ENCODE measurements at places on chromosomes 7 and 10.
A peak's percentile ranks its signal among the peaks of the same experiment; 100 is the strongest.

DNA sequence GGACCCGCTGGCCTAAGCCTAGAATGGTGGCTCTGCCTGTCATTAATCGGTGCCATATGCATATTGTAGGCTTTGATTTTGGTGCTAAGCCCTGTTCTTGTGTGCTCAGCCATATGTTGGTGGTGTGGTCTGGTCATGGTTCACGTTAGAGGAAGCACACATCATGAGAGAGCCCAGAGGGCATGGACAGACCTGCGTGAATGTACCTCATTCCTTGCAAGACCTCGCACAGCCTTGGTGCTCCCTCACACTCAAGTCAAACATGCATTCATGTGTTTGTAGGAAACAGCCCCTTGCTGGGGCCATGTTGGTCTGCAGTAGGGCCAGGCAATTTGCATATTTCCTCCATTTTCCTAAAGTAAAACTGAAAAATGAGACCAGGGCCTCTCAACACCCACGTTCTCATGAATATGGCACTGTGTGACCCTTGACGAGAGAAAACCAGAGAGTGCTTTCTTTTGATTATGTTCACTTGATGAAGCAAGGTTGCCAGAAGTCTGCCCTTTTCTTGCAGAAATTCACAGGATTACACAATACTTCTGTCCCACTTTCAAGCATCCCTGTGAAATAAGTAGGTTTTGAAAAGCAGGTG is 268.7 kb downstream of the CELF2 start:
- no peak for DNase-seq

- DNase-seq = no peak
These were observed 65.3 kb downstream of the FRMPD2 start for GRCh38 chr10:48209241-48209640.

DNA sequence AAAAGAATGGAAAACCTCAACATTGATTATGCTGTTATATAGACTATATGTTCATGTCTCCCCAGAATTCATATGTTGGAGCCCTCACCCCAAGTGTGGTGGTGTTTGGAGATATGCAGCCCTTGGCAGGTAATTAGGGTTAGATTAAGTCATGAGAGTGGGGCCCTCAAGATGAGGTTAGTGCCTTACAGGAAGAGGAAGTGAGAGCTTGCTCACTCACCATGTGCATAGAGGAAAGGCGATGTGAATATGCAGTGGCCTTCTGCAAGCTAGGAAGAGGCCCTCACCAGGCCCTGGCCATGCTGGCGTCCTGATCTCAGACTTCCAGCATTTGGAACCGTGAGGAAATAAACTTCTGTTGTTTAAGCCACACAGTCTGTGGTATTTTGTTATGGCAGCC is 14.8 kb downstream of the ZNF33A start:
- no peak for DNase-seq

- DNase-seq = peak; percentile 49
These were observed 1.0 kb upstream of the EPHB6 start for GRCh38 chr7:142853739-142854371.

GRCh38 chr10:49040601-49041000 is 74.7 kb downstream of the VSTM4 start:
- DNase-seq = no peak

GRCh38 chr7:75967487-75967997 is 26.9 kb downstream of the TMEM120A start:
- no peak for DNase-seq

DNA sequence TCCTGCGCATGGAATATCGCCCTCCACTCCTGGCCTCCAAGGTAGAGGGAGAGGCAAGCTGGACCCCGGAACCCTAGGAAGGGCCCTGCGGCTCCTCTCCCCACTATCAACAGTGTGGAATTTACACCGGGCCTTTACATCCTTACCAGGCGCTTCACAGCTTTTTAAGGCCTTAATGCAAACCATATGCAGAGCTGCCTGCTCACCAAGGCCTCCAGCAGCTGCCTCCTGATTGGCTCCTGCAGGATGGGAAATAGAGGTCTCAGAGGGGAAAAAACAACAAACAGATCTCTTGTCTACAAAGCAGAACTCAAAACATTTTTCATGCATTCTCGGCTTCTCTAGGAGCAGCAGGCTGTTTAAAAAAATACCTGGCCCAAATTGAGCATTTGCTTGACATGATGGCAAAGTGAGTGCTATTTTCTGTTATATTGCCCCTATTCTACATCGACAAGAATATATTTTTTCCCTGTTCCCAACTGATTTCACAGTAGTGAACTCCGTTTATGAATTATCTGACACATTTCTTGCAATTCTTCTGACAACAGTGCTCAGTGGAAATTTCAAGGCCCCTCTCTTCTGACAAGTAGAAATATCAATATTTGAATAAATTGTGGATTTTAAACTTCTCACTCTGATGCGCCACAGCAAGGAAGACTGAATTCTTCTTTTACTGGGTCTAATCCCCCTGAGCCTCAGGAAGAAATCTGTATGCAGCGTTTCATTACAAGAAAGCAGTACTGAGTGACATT is 51.7 kb downstream of the EBF3 start:
- DNase-seq = peak; percentile 68

DNA sequence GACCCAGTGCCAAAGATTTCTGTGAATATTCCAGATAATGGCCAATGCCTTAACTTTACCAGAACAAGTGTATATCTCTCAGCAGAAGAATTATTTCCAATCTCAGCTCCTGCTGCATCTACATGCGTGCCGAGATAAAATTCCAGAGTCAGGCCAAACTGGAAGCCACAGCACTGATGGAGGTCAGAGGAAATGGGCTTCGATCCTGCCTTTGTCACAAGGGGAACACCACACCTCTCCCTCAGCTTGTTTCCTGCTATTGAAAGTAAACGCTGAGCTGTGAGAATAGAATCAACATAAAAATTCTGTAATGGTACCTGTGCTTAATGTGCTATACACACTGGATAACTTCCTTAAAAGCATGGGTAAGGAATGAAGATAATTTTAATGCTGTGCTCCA is 255.5 kb downstream of the NEBL start:
- no peak for DNase-seq

DNA sequence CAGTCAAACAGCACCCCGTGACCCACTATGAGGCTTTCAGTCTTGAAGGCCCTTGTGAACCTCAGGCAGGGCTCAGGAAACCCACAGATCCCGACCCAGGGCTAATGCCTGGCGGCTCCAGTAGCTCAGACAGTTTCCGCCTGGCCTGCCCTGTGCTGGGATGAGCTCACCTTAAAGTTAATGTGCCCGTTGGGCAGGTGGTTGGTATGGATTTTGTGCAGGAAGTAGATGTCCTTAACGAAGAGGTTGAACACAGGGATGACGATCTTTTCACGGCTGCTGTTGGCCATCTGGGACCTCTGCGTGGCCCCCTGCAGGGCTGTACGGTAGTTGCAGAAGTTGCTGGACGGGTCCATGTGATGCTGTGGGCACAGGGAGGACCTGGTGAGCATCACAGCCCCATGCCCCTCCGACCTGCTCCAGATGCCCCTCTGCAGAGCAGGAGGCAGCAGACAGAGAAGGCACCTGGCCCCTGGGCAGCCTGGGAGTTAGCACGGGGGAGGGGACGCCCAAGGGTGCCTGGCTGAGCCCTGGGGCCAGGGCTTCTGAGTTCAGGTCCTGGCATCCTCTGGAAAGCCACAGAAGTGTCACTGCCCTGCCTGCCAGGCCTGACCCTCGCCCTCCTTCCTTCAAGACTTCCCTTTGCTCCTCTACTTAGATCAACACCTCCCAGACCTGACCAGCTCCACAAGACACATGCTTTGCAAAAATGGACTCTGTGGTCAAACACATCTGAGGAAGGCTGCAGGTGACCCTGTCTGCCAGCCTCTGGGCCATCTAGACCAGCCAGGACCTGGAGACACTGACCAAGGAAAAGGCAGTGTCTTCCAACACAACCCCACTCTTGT is 59.8 kb downstream of the CSGALNACT2 start:
- DNase-seq = no peak

GRCh38 chr7:42227936-42228591 is 8.9 kb downstream of the GLI3 start:
- no peak for DNase-seq

DNA sequence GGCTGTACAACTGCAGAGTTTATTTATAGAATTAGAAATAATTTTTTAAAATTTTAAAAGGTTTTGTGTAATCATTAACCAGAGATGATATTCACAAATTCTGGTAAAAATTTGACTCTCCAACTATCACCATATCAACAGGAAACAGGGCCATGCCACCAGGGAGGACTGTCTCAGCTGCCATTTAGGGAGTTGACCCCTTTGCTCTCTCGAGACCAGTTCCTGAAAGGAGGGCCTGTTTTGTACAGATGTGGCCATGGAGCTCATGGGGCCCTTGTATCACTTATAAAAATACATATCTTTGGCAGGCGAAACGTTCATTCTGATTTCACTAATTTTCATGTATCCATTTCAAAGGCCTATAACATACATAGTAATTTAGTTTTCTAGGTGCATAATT is 20.3 kb downstream of the H2AZ2 start:
- no peak for DNase-seq

DNA sequence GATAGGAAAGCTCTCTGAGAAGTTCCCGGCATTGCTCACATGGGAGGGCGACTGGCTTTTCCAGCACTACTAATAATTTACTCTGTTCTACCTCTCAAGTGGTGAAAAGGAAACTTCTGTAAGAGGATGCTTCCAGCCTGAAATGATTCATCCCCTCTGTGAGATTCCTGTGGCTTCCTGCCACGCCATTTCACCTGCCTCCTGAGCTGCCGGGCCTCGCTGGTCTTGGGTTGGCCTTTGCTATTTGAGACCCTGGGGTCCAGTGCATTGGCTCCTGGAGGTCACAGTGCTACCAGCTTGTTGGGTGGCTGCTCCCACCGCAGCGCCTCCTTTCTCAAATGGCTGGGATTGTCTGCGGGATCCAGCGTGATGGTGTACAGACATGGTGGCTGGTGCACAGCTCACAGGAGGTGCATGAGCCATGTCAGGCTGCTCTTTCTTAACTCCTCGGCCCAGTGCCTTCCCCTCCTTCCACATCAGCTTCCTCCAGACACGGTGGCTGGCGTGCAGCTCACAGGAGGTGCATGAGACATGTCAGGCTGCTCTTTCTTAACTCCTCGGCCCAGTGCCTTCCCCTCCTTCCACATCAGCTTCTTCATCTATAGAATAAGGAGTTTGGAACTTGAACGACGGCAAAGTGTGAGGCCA is 42.9 kb upstream of the PCBD1 start:
- DNase-seq = peak; percentile 47

DNA sequence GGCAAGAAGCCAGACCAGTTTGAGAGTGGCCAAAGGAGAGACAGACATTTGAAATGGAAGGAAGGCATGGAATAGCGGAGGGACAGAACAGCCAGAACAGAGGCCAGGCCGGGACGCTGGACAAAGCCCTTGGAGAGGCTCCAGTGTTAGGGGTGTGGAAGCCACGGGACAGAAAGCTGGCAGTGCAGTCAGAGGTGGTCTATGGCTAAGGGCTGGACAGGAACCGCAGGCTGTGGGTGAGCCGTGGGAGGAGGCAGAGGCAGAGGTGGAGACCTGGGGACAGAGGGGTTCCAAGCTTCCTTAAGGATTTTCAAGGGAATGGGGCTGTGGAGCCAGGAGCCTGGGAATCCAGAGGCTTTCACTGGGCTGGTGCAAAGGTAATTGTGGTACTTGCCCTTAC is 301.1 kb downstream of the GFRA1 start:
- DNase-seq = no peak

DNA sequence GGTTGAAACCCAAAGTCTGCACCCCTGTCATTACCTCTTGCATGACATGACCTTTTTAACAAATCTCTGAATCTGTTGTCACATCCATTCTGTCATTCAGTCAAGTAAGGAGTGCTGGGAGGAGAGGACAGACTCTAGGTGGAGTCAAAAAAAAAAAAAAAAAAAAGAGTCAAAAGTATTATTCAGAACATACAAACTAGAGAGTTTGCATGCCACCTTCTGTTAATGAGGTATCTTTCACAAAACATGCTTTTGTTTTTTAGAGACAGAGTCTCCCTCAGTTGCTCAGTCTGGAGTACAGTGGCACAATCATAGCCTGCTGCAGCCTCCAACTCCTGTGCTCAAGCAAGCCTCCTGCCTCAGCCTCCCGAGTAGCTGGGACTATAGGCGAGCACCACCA is 81.6 kb upstream of the ARMC3 start:
- no peak for DNase-seq

DNA sequence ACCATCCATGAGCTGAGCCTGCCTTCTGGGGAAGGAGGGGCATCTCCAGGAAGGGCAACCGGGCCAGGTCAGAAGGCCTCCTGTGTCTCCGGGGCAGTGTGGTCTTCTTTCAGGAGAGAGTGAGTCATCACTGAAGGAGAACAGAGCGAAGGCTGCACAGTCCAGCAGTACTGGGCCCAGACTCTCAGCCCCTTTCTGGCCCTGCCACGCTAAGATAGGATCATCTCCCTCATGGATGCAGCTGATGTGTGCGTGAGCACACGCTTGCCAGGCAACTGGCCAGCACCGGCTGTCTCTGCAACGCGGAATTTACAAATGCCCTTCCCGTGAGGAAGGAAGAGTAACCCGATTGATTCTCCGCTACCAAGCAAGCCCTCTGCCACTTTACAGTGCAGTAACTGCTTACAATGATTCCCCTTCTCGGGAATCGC is 328.2 kb downstream of the TNS3 start:
- DNase-seq = peak; percentile 58

GRCh38 chr7:46218461-46219200 is 297.6 kb upstream of the IGFBP3 start:
- DNase-seq = no peak

GRCh38 chr7:138032770-138033169 is 30.9 kb upstream of the CREB3L2 start:
- DNase-seq = no peak

- peak; percentile 26 for DNase-seq
These were observed 3.1 kb upstream of the ABCA13 start for GRCh38 chr7:48168159-48168558.

- DNase-seq = no peak
These were observed 365.3 kb upstream of the SHH start for GRCh38 chr7:156177422-156178055.

GRCh38 chr7:66237906-66238772 is 33.0 kb downstream of the TPST1 start:
- no peak for DNase-seq

DNA sequence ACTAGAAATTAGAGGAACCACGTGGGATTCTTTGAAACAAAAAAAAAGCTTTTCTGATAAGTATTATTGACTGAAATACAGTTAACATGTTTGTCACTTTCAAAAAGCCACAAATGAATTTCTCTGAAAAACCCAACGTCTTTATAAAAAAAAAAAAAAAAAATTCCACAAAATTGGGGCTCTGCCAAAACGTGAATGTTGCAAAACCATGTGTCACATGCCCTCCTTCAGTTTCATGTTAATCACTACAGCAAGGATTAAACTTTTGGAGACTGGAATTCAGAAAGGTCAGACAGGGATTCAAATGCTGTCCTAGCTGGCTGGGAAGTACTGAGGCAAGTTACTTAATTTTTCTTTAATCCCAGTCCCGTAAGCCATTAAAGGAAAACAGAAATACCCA is 278.0 kb upstream of the KLF14 start:
- DNase-seq = peak; percentile 95

- no peak for DNase-seq
These were observed 99.5 kb downstream of the FANK1 start for GRCh38 chr10:125995726-125996304.

DNA sequence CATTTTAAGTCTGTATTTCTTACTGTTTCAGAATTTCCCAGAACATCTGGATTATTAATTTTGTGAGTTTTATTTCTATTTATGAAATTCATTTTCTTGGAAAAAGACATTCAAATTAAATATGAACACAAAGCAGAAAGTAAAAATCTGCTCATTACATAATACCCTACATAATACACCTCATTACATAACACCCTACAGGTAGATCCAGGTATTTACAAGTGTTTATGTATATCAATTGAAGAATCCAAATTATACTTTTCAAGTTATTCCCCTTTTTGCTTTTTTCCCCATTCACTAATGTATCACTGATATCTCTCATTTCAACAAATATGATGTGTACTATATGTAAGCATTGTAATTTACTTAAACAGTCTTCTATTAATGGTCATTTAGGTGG is 129.1 kb downstream of the USP6NL start:
- no peak for DNase-seq

All from fibroblast of skin of right quadriceps (primary cell).